GM19239 (cell line): ENCODE measurements at places on chromosomes 4 and X.

- no peak for DNase-seq
Measured at GRCh38 chrX:134146493-134146892, 90.5 kb upstream of the CCDC160 start.

- DNase-seq, result no peak
Measured at GRCh38 chr4:25949173-25949748, 35.2 kb downstream of the SMIM20 start.

DNA sequence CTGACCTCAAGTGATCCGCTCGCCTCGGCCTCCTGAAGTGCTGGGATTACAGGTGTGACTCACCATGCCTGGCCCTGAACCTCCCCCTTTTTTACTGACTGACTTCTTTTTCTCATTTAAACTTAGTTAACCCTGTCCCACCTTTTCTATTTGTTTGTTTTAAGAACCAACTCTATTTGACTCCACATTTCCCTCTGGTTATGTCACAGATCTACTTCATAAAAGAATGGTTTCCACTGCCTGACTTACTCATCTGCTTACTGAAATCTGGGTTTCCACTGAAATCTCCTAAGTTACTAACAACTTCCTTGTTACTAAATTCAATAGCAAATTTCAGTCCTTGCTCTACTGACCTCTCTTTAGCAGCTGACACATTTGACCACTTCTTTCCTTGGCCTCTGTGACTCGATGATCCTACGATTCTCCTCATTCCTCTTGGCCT is 28.0 kb upstream of the NSUN7 start:
- DNase-seq, result no peak

DNA sequence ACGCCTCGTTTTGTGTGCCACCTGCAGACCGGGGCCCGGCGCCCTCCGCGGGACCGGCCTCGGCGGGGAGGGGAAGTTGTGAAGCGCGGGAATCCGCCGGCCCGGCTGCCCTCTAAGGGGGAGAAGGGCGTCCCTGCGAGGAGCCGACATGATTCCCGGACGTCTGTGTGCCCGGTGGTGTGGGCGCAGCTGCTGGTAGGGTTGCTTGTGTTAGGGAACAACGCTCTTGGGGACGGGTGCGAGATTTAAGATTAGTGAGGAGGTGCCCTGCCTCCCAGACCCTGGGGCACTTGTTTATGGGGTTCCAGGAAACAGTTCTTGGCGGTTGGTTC is 627 bp downstream of the CDKN2AIP start:
- no peak for DNase-seq

GRCh38 chr4:130172156-130172555 is 1076.2 kb downstream of the C4orf33 start:
- no peak for DNase-seq

- DNase-seq, result no peak
Measured at GRCh38 chrX:14964500-14964899, 91.3 kb downstream of the MOSPD2 start.

DNA sequence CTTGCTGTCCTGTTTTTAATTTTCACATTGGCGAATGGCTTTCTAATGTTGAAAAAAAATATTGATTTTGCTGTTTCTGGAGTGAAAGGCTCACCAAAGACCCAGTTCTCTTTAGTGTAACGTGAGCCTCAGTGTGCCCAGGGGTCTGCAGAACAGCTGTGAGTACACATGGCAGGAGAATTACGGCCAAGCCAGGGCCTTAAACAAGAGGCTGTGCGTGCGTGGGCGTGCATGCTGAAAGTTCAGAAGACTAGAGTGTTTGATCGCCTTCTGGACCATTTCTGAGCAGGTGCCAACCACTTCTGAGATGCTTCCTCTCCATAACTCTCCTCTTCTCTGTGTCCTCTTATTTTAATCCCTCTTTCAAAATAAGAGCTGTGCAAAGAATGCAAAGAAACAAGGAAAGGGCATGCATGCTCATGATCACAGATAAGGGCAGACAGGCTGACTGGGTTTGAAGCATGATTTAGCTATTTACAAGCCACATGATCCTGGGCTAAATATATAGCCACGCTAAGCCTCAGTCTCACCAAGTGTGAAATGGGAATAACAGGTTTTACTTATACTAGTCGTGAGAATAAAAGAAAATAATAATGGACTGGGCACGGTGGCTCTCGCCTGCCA is 9.9 kb downstream of the PHEX start:
- no peak for DNase-seq

DNA sequence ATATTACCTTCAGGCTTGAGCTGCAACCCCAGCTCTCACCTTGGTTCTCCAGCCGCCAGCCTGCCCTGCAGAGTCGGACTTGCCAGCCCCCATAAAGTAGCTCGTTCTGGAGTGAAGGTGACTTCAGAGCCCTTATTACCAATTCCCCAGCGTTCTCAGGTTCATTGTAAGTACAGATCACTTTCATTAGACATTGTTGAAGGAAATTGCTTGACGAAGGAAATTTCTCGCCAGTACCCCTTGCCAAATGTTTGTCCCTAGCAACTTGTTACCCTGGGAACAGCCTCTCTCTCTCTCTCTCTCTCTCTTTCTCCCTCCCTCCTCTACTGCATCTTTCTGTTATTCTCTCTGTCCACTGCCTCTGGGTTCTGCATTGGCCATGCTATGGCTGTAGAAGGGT is 153.0 kb downstream of the NWD2 start:
- DNase-seq, result no peak

DNA sequence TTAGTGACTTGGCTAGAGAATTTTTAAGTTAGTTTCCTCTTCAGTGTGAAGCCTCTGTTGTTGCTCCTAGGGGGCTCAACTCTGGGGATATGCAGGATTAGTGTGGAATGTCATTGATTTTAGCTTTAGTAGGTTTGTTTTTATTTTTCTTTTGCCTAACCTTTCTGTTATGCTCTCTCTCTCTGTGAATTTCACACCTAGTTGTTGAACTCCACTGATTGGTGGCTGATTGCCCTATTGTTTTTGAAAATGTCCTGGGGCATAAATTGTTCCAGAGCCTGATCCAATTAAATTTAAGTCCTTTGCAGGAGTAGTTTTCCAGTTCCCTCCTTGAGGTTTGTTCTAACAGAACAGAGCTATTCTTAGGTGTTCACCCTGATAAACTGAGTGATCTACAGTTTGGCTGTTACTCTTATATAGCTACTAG is 393.3 kb upstream of the CTSO start:
- DNase-seq, result no peak

- DNase-seq, result no peak
Measured at GRCh38 chr4:139898293-139898692, 232.7 kb downstream of the MGST2 start.

DNA sequence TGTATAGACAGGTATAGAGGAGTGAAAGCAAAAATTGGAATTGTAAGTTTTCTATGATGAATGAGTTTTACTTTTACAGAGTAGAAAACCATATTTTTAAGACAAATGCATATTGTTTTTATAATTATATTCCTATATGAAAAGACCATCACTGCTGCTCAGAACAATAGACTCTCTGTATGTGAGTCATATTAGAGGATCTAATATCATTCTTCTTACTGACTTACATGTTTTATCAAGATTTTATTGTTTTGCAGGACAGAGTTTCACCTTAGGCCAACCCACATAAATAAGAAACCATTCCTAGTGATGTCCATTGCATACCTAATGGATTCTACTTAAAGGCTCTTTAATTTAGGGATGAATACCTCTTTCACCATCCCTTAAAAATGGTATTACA is 88.6 kb downstream of the NR3C2 start:
- no peak for DNase-seq

- DNase-seq, result no peak
Measured at GRCh38 chr4:107757864-107758476, 37.9 kb upstream of the PAPSS1 start.

GRCh38 chrX:13082206-13083065 is 38.0 kb upstream of the FAM9C start:
- no peak for DNase-seq

DNA sequence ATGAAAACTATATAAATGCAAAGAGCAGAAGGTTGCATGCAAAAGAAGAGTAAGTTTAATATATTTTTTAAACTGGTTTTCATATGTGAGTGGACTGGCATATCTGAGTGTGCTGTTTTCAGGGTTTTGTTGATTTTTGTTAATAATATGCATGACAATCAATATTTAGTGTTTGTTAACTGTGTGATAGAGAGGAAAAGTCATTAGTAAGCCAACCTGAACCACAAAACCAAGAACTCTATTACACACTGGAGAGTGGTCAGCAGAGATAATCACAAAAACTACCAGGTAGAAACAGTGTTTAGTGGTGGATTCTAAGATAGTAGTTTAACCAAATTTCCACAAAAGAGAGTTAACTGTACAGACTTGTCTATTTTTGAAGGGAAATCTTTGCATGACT is 396.9 kb downstream of the GASK1B start:
- DNase-seq, result no peak

- no peak for DNase-seq
Measured at GRCh38 chr4:186342582-186342981, 76.6 kb downstream of the F11 start.

DNA sequence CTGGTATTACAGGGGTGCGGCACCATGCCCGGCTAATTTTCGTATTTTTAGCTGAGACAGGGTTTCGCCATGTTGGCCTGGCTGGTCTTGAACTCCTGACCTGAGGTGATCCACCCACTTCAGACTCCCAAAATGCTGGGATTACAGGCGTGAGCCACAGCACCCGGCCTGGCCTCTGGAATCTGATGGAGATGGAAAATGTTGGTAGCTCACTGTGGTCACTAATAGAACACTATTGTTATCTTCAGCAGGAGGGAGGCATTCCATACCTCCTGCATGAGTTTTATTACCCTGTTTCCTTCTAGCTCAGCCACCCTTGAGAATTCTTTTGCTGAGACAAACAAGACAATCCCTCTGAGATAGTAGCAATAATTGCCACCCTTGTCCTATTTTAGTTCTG is 105.0 kb downstream of the SHROOM3 start:
- no peak for DNase-seq

GRCh38 chr4:11397819-11398610 is 30.7 kb downstream of the HS3ST1 start:
- DNase-seq, result peak; percentile 34

GRCh38 chrX:132737743-132738142 is 220.7 kb downstream of the HS6ST2 start:
- no peak for DNase-seq

DNA sequence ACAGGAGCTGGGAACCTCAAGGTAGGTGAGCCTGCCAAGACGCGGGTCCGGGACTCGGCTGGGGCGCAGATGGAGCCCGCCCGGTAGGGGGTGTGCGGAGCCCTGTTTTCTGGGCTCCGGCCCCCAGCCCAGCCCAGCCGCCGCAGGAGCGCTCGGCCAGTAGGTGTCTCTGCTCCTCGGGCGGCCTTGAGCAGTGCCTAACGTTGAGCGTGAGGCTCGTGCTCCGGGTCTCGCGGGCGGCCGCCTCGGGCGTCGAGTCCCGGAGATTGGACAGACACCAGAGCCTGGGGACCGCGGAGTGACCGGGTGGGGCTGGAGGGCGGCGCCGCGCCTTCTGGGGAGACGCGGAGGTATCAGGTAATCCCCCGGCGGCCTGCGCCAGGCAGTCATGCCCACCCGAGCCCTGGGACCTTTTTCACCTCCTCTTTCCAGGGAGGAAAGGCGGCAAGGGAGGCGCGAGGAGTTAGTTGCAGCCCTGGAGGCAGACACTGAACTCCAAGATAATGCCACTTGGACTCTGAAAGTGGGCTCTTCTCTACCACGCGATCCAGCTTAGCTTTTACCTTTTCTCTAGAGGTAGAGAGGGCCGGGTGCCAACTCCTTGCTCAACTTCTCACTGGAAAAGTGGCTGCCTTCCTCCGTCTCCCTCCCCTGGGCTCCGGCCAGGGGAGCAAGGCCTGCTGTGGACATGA is 14.5 kb upstream of the FGG start:
- DNase-seq, result peak; percentile 40

DNA sequence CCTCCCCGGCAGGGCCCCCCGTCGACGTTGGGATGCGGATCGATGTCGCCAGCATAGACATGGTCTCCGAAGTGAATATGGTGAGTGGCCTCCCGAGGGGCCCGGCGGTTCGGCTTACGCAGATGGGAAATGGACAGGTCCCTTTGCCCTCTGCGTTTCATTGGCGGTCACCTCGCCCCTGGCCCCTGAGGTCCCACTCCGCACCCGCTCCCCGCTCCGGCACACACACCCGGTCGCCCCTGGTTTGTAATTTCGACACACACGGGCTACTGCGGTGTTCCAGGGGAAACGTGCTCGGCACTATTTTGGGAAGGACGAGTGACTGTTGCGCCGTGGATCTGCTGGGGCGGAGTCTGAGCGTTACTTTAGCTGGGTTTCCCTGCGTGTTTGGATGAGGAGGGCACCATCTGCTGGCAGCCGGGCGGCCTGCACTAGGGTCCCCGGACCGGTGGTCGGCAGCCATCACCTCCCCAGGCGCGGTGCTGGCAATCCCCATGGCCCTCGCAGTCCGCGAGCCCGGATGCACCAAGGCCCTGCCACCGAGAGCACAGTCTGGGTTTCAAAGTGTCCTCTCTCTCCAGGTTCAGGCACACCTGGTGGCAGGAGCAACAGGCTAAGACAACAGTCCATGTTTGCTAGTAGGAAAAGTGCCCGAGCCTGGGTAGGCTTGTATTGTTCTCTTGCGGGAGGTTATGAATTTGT is 1.2 kb downstream of the GABRB1 start:
- peak; percentile 35 for DNase-seq

DNA sequence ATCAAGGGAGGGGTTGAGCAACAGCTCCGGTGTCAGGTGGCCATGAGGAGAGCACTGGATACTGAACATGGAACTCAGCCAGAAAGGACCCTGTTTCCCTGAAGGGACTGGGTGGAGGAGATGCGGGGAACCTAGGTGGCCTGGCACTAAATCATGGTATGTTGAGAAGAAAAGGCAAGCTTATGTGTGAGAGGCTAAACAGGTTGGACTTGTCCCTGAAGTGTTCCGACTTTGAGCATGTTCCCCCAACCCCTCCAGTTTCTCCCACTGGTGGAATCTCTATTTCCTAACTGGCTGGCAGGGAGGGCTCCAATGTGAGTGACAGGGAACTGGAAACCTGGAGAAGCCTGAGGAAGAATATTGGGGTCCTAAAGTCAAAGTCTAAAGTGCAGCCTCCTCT is 69.5 kb downstream of the PLAC1 start:
- DNase-seq, result no peak

DNA sequence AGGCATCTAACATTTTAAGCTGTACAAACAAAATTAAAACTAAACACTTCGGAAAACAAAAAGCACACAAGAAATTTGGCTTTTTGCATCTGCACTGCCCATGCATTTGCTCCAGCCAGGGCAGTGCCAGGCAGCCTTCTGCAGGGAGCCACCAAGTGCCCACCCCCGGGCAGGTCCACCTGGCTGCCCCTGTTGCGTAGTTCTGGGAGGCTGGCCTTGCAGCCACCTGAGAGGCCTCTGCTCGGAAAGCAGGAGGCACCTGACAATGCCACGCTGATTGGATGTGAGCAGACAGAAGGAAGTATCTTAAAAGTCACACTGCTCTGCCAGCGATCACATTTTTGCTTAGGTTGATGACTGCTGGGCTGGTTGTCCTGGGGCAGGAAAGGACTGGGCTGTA is 3.5 kb downstream of the TMEM271 start:
- no peak for DNase-seq
